ENCODE measurements at places on chromosomes 1 and 21.

DNA sequence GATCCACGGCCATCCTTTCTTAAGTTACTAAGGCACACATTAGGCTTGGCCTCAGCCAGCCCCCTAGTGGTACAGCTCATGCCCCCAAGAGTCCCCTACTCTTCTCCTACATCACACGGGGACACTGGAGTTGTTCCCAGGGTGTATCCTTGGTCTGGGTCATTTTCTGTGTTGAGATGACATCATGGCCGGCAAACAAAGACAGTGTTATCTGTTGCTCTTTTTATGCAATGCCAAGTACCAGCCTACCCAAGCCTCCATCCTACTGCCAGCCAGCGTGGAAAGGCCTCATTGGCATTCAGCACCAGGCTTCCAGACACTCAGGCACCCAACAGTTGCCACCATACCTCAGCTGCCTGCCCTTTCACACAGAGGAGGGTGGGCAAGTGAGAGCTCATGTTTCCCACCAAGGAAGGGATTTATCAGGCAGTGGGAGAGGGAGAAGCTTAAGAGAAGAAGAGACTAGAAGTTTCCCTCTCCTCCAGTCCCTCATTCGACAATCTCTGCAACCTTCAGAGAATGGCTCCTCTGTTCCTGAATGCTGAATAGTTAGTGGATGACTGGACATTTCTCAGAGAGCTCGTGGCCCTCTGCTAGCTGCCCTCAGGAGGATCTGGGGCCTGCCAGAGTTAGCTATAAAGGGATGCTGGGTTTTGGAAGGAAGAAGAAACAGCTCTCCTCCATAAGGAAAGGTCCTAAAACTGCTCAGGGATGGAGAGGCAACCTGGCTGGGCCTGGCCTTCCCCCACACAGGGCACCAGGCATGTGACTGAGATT is 17.7 kb downstream of the CBR1 start:
- no peak for DNase-seq

DNA sequence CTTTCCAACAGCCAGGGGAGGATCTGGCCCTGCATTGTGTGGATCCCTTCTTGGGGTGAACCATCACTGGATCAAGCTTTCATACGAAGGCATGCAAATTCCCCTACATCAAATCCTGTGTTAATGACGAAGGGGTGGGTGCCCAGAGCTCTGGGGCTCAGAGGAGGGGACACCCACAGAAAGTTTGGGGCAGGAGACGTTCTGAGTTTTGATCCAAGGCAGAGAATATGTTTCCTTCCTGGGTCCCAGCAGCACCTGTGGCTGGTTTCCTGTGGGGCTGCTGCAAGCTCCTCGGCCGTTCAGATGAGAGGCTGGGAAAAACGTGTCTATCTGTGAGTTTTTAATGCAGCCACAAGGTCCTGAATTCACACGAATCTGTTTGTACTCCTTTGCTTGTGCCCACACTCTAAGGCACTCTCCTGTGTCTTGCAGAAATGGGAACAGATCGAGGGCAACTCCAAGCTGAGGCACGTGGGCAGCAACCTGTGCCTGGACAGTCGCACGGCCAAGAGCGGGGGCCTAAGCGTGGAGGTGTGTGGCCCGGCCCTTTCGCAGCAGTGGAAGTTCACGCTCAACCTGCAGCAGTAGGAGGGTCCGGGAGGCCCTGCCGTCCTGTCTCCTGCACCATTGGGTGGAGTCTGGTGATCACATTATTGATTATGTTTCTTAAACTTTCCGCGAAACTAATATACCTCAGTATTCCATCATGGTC is 147.1 kb downstream of the PGBD5 start:
- DNase-seq: no peak

DNA sequence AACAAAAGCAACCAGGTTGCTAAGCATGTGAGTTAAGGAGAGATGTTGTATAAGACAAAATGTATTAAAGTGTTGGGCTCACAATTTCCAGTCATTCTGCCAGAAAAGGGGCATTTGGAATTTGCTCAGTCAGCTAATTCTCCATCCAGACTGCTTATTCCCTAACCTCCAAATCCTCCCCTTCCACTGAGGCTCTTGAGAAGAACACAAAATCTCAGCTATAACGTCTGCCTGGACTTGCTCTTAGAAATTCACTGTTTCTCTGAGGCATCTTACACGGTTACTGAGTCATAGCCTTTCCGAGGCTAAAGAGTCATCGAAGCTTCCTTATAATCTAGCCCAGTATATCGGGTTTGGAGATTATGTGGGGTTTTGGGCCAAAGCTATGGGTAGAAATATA is 548.2 kb upstream of the ADGRL4 start:
- DNase-seq: no peak

DNA sequence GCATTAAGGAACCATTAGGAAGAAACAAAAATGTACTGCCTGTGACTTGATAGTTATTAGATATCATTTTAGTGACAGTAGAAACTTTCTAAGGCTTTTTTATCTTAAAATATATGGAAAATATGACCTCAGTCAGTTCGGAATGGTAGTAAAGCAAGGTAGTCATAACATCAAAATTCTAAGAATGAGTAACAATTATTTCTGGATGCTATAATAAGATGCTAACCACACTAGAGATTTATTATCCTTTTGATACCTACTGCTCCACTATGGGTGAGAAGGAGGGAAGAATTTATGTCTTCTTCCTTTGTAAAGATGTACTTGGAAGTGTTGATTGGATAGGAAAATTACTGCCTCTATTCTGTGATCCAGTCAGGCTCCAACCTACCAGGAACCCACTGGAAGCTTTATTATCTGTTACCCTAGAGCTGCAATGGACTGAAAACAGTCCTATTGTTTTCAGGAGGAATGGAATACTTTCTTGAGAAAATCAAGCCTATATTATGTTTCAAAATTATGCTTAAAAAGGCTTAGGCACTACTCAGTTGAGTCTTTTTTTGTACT is 8.8 kb downstream of the FMN2 start:
- DNase-seq: no peak

- DNase-seq: peak; percentile 19
These were observed 5.7 kb downstream of the DUSP23 start for GRCh38 chr1:159786465-159786864.

DNA sequence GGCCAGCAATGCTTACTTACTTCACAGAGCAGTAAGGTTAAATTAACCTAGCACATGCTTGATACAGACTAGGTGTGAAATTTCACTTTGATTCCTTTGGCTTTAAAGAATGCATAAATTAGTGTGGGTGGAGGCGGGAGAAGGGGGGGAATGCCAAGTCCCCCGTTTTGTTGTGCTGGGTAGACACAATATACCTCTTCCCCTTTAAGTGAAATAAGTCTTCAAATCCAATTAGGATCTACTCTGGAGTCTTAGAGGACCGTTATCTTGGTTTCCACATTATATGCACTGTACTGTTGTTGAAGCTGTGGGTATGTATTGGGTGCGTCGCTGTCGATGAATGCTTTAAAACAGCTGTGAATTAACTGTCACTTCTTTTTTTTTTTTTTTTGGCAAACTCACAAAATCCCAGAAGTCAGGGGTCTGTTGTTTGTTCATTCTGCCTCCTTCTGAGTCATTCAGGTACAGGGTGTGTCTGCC is 1.6 kb upstream of the S1PR1 start:
- peak; percentile 49 for DNase-seq

DNA sequence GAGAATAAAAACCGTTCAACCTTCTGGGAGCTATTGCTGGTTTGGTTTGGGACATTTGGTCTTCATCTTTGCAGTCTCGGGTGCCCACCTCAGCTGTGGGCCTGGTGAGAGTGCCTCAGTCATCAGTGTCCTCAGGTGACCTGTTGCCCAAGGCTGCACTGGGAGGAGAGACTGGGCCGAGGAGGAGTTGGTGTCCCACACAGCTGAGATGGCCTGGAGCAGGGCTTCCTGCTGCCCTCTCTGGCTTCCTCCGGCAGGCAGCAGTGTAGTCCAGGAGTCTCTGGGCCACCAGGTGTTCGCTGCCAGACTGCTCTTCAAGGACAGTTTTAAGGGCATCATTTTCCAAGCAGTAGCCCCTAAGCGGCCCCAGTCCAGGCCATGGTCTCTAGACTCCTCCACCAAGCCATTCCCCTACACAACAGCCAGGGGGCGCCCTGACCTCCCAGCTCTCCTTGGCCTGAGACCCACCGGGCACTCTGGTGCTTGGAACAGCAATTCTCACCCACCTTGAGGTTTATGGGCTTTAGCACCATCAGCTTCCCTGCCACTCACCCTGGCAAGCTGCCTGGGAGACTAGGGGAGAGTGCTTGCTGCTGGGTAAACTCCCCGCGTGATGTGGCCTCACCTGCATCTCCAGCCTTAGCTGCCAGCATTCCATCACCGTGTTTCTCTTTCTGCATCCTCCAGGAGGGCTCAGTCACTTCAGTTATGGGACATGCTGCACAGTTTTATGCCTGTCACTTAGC is 9.1 kb upstream of the SYTL1 start:
- DNase-seq: peak; percentile 75

DNA sequence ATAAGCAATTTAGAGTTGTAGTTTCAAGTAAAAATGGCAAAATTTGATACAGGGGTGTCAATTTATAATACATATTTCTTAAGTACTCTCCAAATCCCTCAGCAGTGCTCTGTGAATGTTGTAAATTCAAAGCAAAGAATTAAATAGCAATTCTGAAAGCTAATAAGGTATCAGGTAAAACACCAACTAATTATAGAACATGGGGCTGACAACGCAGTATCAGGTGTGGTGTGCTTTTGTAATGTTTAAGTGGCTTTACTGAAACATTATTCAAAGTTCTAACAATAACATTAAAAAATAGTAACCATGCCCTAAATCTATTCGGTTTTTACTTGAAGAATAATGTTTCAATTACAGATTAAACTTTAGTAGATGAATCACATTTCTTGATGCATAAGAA is 1271.2 kb upstream of the ADGRL2 start:
- DNase-seq: no peak

GRCh38 chr1:76092812-76093211 is 18.3 kb downstream of the ST6GALNAC3 start:
- no peak for DNase-seq

- peak; percentile 97 for DNase-seq
These were observed 31.4 kb downstream of the CLCA1 start for GRCh38 chr1:86499987-86500593.

All from hematopoietic multipotent progenitor cell treated with erythropoietin and hydrocortisone succinate and interleukin-3 and kit ligand, for 6 days (in vitro differentiated cells).